CD4-positive, alpha-beta T cell treated with Interleukin-12 subunit alpha and Interleukin-12 subunit beta, for 1 hour (primary cell): ENCODE measurements at places on chromosomes 2 and 18.
A peak's percentile ranks its signal among the peaks of the same experiment; 100 is the strongest.

GRCh38 chr2:73985308-73986084 is 786 bp downstream of the TET3 start:
- peak; percentile 69 for DNase-seq

DNA sequence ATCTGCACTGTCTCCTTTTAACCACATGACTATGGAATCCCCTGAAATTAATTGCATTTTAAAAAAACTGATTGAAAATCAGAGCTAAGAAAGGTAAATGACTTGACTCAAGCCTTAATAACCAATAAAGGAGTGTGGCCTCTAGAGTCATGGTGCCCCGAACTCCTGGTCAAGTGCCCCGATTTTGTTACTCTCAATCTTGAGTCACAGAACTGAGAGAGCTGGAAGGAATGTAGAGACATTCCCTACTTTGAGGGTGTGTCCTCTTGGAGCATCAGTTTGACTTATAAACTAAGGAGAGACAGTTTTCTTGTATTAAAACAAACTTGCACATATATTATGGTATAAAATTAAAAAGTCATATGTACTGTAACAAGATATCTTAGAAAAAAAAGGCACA is 2.4 kb downstream of the WDR43 start:
- no peak for DNase-seq

GRCh38 chr2:26469092-26469710 is 8.7 kb downstream of the OTOF start:
- DNase-seq: peak; percentile 47

DNA sequence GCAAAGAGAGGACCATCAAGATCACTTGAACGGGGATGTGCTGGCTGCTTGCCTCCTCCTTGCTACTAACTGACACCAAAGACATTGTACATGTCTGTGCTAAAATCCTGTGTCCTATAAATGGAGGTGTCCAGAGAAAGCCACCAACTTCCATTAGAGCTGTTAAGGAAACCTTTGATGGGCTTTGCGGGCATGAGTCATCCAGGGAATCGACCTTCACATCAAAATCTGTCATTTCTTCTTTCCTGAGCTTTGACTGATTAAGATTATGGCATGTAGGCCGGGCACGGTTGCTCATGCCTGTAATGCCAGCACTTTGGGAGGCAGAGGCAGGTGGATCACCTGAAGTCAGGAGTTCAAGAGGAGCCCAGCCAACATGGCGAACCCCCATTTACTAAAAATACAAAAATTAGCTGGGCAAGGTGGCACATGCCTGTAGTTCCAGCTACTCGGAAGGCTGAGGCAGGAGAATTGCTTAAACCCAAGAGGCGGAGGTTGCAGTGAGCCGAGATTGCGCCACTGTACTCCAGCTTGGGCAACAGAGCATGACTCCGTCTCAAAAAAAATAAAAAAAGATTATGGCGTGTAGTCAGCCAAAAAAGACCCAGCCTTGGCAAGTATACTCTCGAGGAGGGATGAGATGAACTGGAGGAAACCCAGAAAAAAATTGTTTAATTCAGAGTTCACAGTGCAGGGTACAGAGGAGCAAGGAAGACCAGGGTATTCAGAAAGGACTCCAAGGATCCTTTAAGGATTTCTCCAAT is 115.8 kb downstream of the CABLES1 start:
- DNase-seq: no peak

DNA sequence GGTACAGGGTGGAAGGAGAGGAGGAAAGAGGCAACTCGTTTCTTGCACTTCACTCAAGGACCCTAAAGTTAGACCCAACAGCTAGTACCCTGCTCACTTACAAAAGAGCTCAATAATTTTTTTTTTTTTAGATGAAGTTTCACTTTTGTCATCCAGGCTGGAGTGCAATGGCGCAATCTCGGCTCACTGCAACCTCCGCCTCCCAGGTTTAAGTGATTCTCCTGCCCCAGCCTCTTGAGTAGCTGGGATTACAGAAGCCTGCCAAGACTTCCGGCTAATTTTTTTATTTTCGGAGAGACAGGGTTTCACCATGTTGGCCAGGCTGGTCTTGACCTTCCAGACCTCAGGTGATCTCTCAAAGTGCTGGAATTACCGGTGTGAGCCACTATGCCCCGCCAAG is 4.1 kb downstream of the ASB3 start:
- no peak for DNase-seq

DNA sequence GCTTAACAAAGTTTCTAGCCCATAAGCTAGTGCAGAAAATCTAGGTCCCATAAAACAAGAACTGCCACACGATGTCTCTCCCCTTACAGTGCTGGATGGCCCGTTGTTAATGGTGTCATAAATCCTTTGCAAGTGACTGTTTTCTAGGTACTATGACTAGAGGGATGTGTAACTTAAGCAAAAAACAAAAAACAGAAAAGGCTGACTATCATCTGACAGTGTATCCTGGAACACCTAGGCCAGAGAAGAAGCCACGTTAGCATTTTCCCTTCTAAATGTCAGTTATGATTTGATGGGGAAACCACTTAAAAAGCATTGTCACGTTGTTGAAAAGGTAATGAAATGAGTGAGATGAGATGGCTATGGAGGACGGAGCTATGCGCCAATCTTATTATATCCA is 2.4 kb downstream of the CASP8 start:
- peak; percentile 33 for DNase-seq

DNA sequence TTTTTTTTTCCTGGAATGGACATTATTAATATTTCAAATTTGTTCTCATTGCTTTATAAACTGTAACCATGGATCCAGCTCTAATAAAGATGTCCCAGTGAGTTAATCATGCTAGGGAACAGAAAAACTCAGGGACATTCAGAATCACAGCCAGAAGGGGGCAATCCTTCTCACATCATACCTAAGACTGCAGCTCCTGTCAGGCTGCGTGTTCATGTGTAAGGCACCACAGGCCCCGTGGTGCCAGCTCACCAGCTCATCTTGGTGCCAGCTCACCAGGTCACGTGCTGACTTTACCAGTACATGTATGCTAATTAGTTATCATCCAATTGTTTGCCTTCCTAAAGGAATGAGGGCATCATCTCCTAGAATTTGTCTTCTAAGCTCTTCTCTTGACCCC is 84.7 kb upstream of the NEDD4L start:
- DNase-seq: no peak

DNA sequence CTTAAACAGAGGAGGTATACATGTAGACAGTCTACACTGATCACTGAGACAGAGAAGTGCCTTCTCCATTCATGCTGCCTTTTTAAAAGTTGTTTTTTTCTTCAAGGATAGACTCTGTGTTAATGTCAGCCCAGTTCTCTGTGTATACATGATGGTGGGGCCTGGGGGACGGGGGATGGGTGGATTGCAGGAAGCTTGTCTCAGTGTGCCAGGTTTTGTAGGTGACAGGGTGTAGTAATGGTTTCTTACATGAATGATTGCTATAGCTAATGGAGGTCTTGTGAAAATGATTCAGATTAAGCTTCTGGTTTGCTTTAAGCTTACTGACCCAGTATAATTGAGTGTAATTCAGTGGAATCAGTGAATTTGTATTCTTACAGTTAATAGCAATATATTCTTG is 423.6 kb downstream of the PTPRM start:
- no peak for DNase-seq

- DNase-seq: no peak
Observed at GRCh38 chr18:57542812-57543427, 43.6 kb downstream of the FECH start.

- DNase-seq: no peak
Observed at GRCh38 chr2:119402645-119403560, 28.8 kb upstream of the TMEM37 start.

- no peak for DNase-seq
Observed at GRCh38 chr2:98390571-98391476, 44.6 kb downstream of the CNGA3 start.

DNA sequence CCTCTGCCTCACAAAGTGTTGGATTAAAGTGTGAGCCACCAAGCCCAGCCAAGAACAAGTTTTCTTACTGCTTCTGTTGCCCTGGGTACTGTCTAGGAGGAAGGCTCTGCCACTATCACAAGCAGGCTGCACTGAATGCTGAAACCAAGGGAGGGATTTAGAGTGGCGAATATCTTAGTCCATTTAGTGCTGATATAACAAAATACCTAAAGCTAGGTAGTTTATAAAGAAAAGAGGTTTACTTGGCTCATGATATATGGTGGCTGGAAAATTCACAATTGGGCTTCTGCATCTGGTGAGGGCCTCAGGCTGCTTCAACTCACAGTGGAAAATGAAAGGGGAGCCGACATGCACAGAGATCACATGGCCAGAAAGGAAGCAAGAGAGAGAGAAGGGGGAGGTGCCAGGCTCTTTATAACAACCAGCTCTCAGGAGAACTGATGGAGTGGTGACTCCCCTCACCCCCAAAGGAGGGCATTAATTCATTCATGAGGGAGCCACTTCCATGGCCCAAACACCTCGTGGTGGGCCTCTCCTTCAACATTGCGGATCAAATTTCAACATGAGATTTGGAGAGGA is 146.0 kb upstream of the SERPINE2 start:
- no peak for DNase-seq

DNA sequence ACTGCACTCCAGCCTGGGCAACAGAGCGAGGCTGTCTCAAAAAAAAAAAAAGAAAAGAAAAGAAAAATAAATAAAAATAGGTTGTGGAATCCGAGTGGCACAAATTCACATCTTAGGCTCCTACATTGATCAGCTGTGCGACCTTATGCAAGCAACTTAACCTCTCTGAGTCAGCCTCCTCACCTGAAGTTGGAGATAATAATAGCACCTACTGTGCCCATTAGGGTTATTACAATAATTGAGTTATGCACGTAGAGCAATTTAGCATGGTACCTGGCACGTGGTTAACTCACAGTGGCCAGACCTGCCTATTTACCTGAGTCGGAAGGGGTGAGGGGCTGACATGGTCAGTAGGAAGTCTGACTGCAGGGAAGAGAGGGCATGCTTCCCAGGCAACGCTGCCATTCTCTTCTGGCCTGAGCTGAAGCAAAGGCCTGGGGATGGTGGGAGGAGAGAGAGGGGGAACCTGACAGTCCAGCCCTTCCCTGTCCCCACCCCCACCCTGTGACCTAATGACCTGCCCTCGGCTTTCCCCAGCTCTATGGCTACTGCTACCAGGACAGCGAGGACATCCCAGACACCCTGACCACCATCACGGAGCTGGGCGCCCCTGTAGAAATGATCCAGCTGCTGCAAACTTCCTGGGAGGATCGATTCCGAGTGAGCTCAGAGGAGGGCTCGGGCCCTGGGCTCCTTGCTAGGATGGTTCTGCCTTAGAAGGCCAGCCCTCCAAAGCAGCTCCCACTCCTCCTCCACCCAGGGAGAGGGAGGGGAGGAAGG is 5.1 kb downstream of the PKDCC start:
- no peak for DNase-seq

GRCh38 chr2:194723446-194723845 is 933.6 kb upstream of the SLC39A10 start:
- DNase-seq: no peak

DNA sequence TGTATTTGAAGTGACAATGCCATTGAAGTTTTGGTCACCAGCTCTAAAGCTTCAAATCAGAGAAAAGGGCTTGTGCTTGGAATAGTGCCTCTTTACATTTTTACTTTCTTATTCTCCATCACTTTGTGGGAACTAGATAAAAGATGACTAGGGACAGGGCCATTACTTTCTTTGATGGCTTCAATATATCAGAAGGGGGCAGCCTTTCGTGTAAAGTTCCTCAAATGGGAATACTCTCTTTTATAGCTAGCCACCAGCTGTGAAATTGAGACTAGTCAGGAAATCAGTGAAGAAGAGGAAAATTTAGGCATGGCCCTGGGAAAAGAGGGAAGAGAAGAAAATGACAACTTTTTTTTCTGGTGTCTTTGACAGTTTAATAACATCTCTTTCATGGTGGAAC is 242.5 kb downstream of the DCC start:
- DNase-seq: no peak

DNA sequence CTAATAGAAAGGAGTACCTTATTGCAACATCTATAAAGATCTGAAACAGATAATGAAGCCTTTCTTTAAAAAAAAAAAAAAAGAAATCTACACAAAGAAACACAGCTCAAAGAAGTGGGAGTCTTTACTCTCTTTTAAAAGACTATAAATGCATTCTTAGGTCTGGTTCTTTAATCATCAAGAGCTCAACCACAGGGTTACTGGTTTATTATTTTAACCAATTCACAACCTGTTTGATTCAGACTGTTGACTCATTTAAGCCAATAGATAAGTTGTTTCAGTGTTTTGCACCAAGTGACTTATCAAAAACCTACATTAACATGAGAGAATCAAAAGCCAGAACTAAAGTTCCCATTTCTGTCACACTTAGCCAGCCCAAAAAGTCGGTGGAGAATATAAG is 93.1 kb downstream of the TCF4 start:
- no peak for DNase-seq

- no peak for DNase-seq
Observed at GRCh38 chr18:64203295-64203694, 54.4 kb upstream of the LINC00305 start.

DNA sequence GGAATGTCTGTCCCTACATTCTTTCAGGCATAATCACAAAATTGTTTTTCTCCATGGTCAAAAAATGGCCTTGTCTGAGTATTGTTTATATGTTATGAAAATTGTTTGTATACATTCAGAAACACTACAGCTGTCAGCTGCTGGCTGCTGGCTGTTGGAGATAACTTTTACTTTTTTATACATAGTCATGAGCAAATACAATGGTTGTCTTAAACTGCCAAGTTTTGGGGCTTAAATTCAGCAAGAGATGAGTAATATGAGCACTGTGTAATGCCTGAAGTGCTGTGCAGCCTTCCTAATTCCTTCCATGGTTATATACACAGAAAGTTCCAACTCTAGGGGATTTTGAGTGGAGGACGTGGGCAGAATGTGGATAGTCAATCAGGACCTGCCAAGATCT is 168.9 kb upstream of the RMP24 start:
- DNase-seq: no peak

DNA sequence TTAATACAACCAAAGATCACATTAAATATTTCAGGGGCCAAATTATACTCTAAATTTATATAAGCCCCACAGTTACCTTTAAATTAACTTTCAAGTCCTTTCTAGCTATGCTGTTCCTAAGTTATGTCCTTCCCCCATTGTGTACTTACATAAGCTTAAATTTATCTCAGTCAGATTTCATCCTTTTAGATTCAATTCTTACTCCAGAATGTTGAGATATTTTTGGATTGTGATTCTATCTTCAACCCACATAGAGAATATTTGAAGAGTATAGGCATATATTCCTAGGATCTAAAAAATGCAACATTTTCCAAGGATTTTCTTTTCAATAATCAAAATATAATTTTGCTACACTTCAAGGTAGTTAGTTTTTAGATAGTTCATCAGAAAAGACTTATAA is 242.8 kb downstream of the KCNE4 start:
- DNase-seq: no peak

- no peak for DNase-seq
Observed at GRCh38 chr18:5152343-5153020, 44.6 kb downstream of the AKAIN1 start.

- no peak for DNase-seq
Observed at GRCh38 chr18:41745166-41746049, 209.6 kb upstream of the PIK3C3 start.

- no peak for DNase-seq
Observed at GRCh38 chr2:240147911-240148587, 7.6 kb upstream of the OTOS start.
